Stimulated activated CD8-positive, alpha-beta memory T cell treated with anti-CD3 and anti-CD28 coated beads, Interleukin-2, amount 100 ng/mL, for 48 hours (primary cell): ENCODE measurements at places on chromosomes 6 and 20.

DNA sequence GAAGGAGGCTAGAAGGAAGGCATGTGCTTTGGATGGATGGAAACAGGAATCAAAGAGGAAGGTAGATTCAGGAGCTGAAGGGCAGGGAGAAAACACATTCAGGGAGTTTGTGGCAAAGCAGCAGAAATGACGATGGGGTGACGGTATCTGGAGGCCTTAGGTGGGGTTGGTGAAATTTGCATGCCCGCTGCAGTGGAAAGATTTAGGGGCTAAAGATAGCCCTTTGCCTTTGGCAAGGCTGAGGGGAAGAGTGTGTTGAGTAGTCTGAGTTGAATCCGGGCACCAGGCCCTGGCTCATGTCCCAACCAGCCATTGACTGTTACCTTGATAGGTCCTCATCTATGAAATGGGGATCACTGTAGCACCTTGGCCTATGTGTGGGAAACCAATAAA is 1.3 kb downstream of the GZF1 start:
- no peak for DNase-seq

DNA sequence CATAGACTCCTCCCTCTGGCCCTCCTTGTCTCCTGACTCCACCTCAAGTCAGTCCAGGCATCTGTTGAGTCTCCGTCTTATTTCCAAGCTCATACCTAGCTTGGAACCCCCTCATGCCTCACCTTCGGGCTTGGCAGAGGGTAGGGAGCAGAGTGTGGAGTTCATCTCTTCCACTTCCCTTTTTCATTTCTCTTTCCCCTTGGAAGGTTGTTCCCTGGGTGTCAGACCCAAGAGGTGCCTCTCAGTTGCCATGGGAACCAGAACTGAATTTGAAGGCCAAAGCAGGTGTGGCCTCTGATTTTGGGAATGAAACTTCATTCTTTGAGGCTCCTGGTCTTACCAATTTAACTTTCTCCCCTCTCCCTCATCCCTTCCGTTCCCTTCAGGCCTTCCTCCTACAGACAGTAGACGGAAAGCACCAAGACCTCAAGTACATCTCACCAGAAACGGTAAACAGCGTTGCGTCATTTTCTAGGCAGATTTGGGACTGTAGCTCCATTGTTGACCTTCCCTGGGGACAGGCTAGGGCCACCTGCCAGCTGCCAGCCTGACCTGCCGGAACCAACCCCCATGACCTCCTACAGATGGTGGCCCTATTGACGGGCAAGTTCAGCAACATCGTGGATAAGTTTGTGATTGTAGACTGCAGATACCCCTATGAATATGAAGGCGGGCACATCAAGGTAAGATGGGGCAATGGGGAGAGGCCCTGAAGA is 6.6 kb downstream of the CDC25B start:
- no peak for DNase-seq

GRCh38 chr20:24953209-24953575 is 4.1 kb downstream of the CST7 start:
- no peak for DNase-seq

DNA sequence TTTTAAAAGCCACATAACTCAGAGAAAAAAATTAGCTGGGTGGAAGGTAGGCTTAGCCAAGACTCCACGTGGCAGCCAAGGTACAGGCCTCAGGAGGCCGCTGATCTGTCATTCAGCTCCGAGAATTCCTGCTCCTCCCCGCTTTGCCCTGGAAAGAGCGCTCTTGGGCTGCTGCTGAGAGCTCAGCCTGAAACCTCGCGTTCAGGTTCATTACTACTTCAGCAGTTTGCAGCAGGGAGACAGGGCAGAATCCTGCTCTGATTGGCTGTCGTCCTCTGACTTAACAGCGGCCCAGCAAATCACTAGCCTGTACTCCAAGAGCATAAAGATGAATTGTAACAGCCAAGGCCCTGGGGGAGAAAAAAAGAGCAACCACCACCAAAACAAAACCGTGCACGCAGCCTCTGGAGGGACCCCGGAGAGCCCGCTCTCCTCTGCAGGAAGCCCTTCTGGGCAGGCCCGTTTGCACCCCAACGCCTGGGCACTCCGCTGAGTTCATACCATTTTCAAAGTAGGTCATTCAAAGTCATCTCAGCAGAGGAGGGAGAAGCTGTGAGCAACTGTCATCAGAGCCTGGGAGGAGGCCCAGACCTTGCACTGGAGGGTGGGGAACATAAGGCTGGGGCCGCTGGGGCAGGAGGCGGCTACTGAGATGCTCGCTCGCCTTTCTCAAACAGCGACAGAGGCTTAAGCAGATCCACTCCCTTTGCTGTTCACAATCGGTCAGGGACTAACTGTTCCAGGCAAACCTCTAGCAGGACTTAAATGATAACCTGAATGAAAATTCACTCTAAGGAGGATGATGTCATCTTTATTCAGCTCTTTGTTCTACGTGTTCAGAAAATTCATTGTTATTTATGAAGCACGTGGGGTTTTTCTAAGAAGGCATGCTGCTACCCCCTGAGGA is 42.3 kb upstream of the ATXN1 start:
- no peak for DNase-seq

GRCh38 chr6:131754715-131755567 is 44.1 kb upstream of the CTAGE9 start:
- DNase-seq: no peak

- no peak for DNase-seq
Observed at GRCh38 chr6:36622901-36623546, 28.9 kb downstream of the SRSF3 start.

DNA sequence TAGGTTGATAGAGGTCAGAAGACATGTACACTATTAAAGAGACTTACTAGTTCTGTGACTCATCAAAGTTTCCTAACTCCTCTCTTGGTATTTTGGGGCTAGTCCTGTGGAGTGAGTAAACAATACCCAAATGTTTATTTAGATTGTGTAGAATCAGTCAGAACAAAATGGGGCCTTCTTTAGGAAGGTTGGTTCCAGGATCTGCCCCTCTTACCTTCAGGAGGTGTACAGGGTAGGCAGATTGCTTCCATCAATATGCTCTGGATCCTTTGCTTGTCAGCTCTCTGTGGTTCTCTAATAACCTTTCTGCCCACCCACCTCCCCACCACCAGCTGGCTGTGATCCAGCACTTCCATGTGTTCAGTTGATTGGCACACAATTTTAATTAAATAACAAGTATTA is 107.0 kb downstream of the POPDC3 start:
- DNase-seq: no peak

DNA sequence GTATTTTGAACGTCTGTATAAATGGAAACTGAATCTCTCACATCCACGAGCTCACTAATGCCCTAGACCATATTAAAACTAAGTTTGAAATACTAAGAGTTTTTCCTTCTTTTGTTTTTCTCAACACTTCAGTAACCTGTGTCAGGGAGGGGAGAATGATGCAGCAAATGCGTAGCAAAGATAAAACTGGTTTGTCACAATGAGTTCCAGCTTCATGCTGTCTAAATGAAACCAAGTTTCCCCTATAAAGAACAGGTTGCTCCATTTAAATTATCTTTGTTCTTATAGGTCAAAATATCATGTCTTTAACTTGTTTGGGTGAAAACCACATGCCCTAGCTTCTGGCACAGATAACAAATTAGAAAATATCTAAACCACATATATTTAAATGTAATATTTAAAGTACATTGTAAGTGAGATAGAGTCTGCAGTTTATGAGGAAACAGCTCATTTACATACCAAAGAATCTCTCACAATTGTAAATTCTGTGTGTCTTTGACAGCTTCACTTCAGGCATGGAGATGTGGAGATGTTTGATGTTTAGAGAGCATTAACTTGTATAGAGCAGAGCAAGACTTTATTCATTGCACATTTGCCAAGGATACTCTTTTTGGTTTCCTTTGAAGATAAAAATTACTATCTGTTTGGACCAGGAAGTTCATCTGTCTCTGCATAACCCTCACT is 7.3 kb downstream of the TRDN start:
- DNase-seq: no peak

DNA sequence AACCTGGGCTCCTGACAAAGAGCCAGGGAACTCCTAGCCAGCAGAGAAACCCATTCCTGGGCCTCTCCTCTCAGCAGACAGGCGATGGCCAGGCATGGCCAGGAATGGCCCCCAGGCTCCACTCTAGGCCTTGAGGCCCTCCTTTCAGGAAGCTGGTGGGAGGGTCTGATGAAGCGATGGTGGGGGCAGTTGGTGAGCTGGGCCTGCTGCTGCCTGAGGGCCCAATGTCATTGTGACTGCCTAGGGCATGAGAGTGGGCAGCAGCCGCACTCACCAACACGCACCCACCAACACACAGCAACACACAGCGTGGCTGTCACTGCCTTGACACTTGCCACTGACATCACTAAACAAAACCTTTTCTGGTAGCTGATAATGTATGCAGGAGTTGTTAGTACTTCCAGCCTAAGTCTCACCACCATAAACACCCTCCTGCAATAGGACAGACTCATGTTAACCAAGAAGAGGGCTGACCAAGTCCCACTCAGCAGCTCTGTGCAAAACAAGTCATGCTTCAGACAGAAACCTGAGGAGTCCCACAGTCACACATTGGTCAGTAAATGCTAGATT is 69.3 kb downstream of the ABHD12 start:
- no peak for DNase-seq

GRCh38 chr6:131631625-131632289 is 3.7 kb upstream of the MED23 start:
- DNase-seq: no peak

GRCh38 chr6:80633412-80633811 is 526.9 kb downstream of the BCKDHB start:
- no peak for DNase-seq

GRCh38 chr20:35252037-35252461 is 25.6 kb downstream of the MMP24 start:
- no peak for DNase-seq

- DNase-seq: no peak
Observed at GRCh38 chr6:163293286-163293685, 121.2 kb upstream of the QKI start.

DNA sequence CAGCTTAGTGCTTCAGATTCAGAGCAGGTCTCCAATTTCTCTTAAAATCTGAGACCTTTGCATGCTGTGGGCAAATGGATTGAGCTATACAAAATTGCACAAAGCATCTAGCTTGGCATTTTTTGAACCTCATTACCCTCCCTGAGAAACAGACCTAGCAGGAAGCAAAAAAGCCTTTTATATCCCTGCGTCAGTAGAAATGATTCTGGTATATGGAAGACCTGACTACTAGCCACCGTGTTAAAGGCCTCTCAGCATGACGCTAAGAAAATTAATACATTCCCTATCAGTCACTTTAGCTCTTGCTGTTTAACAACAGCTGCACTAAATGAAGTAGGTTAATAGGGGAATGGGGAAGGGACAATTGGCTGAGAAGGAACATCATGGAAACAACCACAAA is 110.7 kb upstream of the SMLR1 start:
- DNase-seq: no peak

DNA sequence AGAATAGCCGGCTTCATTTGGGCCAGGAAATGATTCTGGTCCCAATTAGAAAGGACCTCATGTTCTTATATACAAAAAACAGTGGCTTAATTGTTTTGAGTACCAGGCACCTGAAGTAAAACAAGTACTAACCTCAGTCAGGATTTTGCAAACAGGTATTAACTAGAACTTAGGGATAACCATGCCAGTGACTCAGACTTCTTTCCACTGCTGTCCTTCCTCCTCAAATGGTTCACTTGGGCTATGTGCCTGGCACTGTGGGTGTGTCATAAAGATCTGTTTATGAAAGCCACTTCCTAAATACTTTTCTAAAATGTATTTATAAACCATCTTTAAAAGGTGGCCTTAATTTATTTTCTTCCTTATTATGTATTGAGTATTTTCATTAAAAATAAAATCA is 10.7 kb downstream of the CLDN20 start:
- no peak for DNase-seq

DNA sequence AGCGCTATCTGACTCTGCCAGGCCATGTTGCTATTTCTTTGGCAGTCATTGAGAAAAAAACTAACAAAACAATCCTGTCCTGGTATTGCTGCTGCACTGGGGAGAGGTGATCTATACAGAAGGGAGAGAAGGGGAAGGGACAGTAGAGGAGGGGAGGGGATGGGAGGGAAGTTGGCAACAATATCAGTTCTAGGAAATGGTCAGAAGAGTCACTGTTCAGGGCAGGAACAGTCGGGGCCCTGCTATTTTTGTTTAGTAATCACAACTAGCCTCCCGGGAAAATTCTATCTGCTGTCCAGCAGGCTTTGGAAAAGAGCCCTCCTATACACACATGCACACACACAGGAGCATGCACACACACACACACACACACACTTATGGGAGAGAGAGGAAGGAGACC is 142.3 kb upstream of the CARMIL1 start:
- no peak for DNase-seq
